ENCODE measurements at places on chromosomes 5 and 9. TPM values are rescaled to one million over a fixed set of nuclear protein-coding genes. Genes with fewer than 3 reads are reported as not detected.

SPATA31C1 gene
- total RNA-seq: not detected

CCL28 gene
- 4.1 TPM for total RNA-seq

OBP2B gene
- not detected for total RNA-seq

ANKRD33B gene
- 2.1 TPM for total RNA-seq

ABCA1 gene
- 13.8 TPM for total RNA-seq

CBY3 gene
- not detected for total RNA-seq

ZDHHC11B gene
- total RNA-seq: 15.1 TPM

ANKRD18A gene
- total RNA-seq: not detected

DMRT3 gene
- not detected for total RNA-seq

SVEP1 gene
- total RNA-seq: 47.9 TPM

PCDHB15 gene
- 14.0 TPM for total RNA-seq

BAAT gene
- total RNA-seq: not detected

MLANA gene
- total RNA-seq: not detected

TAS2R1 gene
- not detected for total RNA-seq

IRX4 gene
- total RNA-seq: not detected

GRCh38 chr5:172999372-172999973 is 15.9 kb downstream of the ATP6V0E1 start:
- no peak for DNase-seq

- DNase-seq: no peak
These were observed 185.0 kb downstream of the SREK1 start for GRCh38 chr5:66329078-66329477.

GRCh38 chr5:163106098-163106497 is 331.3 kb upstream of the CCNG1 start:
- no peak for DNase-seq

GRCh38 chr5:57529864-57530263 is 47.3 kb upstream of the ACTBL2 start:
- no peak for DNase-seq

GRCh38 chr5:140310434-140310833 is 7.5 kb upstream of the PFDN1 start:
- no peak for DNase-seq

GRCh38 chr9:35732800-35733541 is 505 bp downstream of the CREB3 start:
- no peak for DNase-seq

GRCh38 chr5:96474073-96474472 is 41.0 kb upstream of the PCSK1 start:
- no peak for DNase-seq

- no peak for DNase-seq
These were observed 412.1 kb downstream of the CYLC2 start for GRCh38 chr9:103407260-103407659.

- DNase-seq: peak; percentile 41
These were observed 28.6 kb upstream of the TNC start for GRCh38 chr9:115146581-115147021.

- DNase-seq: no peak
These were observed 131.8 kb upstream of the SLC12A2 start for GRCh38 chr5:127951791-127952190.

GRCh38 chr9:128127990-128128835 is 684 bp upstream of the PTGES2 start:
- DNase-seq: peak; percentile 83

DNA sequence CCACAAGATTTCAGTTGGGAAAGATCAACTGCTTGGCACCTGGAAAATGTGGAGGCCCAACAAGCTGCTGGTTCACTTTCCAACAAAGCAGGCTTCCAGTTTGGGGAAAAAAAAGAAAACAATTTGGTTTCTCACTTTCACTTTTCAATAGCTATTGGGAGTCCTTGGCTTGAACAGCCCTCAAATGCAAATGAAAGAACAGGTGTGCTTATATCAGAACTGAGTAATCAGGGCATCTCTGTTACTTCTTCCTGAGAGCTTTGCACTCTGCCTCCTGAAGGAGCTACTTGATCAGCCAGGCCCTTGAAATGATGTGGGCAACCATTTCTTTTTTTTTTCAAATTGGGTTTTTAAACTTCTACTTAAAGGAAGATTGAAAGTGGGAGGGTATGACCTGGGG is 73.5 kb downstream of the MFAP3 start:
- no peak for DNase-seq

GRCh38 chr5:135205632-135206349 is 171.8 kb upstream of the PITX1 start:
- DNase-seq: no peak

- no peak for DNase-seq
These were observed 52.3 kb upstream of the FAM120AOS start for GRCh38 chr9:93505541-93506132.

GRCh38 chr5:20041326-20042274 is 53.6 kb upstream of the CDH18 start:
- DNase-seq: no peak

- DNase-seq: no peak
These were observed 64.3 kb upstream of the RUFY1 start for GRCh38 chr5:179485845-179486575.

DNA sequence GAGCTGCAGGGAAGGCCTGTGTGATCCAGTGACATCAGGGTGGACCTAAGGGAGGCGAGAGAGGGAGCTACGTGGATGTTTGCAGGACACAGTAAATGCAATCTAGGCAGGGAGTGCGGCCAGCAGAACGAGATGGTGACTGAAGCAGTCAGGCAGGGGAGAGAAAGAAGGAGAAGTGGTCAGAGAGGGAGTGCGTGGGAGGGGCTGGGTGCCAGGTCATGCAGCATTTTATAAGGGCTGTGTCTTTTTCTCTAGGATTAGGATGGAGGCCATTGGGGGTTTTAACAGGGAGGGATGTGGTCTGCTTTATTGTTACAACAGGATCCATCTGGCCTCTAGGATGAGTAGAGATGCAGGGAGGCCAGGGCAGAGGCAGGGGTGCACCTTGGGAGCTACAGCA is 80.4 kb downstream of the DCP2 start:
- DNase-seq: no peak

DNA sequence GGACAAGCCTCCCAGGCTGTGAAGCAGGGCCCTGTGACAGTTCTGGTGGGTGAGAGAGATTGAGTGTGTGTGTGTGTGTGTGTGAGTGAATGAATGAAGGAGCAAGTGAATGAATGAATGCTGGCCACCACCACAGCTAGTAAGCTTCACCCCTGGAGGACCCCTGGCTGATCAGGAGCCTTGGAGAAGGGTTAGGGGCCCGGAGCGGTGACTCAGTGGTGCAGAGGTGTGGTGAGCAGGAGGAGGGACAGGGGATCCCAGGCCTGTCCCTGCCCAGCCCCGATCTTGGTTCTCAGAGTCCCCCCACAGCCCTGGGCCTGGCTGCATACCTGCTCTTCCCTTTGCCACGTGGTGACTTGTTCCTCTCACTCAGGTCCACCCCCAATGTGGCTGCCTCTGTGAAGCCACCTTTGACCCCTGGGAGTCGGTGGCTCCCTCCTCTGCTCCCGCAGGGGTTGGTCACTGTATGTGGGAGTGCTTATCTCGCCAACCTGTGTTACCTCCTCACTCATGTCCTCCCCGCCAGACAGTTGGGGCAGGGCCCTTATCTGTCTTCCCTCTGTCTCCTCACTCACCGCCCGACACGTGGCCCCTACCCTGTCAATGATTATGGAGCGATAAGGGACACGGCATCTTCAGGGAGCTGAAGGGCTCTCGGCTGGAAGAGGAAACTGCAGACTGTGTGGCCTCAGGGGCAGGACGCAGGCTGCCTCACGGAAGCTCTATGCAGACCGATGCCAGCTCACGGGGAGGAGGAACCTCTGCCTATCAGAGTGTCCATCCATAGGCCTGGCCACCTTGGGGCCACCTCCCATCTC is 99.9 kb upstream of the PITX1 start:
- no peak for DNase-seq

- no peak for DNase-seq
These were observed 36.6 kb downstream of the PPARGC1B start for GRCh38 chr5:149766460-149767280.

DNA sequence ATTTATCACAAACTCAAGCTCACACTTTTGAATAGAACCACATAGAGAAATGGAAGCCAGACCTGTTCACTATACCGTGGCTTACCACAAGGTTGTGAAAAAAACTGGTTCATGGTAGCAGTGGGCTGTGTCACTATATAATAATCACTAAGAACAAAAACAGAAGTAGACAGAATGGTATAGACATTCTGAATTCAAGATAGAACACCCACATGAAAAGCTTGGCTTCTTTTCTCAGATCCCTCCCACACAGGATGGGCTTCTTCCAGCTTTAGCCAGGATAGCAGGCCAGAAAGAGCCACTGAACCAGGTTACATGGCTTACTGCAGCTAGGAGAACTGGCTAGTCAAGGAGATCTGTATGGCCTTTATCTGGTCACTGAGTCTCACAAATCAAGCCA is 6.1 kb upstream of the NRG2 start:
- no peak for DNase-seq

- no peak for DNase-seq
These were observed 75.9 kb downstream of the KDM4C start for GRCh38 chr9:6833518-6834192.

DNA sequence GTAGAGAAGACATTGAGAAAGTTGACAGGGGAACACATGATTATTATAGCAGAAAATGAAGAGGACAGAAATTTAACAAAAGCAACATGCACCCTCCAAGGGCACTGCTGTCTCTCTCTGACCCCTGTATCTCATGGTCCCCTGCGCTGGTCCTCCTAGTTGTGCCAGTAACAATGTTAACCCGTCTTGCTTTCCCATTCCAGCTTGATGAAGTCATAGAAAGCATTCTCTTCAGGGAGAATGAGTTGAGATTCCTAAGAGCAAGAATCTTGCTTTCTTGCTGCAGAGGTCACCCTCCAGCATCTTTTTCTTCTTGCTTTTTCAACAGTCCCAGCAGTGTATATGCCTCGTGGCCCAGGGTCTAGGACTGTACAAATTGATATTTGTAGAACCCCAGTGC is 279.6 kb upstream of the ADAMTSL1 start:
- no peak for DNase-seq

- DNase-seq: no peak
These were observed 11.9 kb upstream of the TOMM5 start for GRCh38 chr9:37604296-37604695.

GRCh38 chr9:98533866-98534265 is 174.9 kb downstream of the GABBR2 start:
- no peak for DNase-seq

GRCh38 chr5:34717426-34718327 is 61.5 kb downstream of the RAI14 start:
- no peak for DNase-seq

- no peak for DNase-seq
These were observed 1.2 kb upstream of the PCDHGA10 start for GRCh38 chr5:141411575-141411974.

DNA sequence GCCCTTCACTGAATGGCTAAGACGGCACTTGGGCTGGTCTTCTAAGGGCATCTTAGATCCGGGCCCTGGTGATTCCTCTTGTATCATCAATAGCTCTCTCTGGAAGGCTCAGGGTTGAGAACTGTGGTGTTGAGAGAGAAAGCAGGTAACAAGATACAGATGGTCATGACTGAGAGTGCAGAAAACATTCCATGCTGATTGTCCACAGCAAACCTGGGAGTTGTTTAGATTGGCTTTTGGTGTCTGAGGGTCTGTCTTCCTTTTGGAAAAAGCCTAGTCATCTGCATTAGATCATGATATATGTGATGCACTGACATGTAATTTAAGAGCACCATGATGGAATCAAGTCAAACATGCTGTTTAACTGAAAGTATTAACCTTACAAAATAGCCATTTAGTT is 331.9 kb downstream of the ADAMTS6 start:
- no peak for DNase-seq

- DNase-seq: no peak
These were observed 2.4 kb upstream of the SNX2 start for GRCh38 chr5:122772446-122772845.

DNA sequence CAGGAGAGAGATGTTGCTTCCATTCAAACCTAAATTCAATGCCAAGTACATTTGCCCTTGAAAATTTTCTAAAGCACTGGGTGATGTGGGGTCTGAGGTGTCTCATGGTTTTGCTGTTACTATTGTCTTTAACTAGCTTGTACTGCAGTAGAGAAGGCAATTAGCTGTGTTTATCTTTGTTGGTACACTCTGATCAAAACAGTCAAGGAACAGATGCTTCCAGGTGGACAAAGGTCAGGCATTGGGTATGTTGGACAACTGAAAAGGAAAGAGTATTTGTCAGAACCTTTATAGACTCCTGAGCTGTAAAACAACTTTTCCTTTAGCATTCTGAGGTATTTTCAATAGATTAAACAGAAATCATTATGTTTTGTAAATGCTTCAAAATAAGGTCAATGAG is 2228.7 kb upstream of the WWC1 start:
- no peak for DNase-seq

- DNase-seq: peak; percentile 41
These were observed at the start of gene BICD2 for GRCh38 chr9:92764381-92764987. Gene BICD2 (minus strand): TSS chr9:92764833. CDS start chr9:92764744, 89 bp downstream.

GRCh38 chr5:20294696-20295095 is 306.7 kb upstream of the CDH18 start:
- no peak for DNase-seq

GRCh38 chr5:154117930-154118329 is 72.6 kb upstream of the GALNT10 start:
- DNase-seq: no peak

- DNase-seq: no peak
These were observed 517.7 kb downstream of the DIRAS2 start for GRCh38 chr9:90124961-90125360.

Measured in uterus (tissue), 4 donors.